T-helper 17 cell (primary cell): ENCODE measurements at places on chromosomes 2 and 18.
A peak's percentile ranks its signal among the peaks of the same experiment; 100 is the strongest.

DNA sequence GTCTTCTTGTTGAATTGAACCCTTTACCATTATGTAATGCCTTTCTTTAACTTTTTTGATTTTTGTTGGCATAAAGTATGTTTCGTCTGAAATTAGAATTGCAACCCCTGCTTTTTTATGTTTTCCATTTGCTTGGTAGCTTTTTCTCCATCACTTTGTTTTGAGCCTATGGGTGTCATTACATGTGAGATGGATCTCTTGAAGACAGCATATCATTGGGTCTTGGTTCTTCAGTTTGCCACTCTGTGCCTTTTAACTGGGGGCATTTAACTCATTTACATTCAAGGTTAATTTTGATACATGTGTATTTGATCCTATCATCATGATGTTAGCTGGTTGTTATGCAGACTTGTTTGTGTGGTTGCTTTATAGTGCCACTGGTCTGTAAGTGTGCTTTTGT is 489.4 kb upstream of the TNP1 start:
- DNase-seq, result no peak

GRCh38 chr18:44857744-44858491 is 177.2 kb downstream of the SETBP1 start:
- no peak for DNase-seq

DNA sequence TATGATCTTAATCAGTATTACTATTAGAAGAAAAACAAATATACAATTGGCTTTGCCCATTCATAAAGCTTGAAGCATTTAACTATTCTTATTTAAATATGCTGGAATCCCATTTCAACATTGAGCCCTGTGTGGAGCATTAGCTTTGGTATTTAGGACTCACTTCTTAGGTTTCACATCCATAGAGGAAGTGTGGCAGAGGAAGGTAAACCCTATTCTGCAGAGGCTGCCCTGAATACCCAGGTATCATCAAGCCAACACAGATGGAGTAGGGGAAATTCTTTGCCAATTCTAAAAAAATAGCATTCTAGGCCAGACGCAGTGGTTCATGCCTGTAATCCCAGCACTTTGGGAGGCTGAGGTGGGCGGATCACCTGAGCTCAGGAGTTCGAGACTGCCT is 361.5 kb downstream of the FIGN start:
- no peak for DNase-seq

DNA sequence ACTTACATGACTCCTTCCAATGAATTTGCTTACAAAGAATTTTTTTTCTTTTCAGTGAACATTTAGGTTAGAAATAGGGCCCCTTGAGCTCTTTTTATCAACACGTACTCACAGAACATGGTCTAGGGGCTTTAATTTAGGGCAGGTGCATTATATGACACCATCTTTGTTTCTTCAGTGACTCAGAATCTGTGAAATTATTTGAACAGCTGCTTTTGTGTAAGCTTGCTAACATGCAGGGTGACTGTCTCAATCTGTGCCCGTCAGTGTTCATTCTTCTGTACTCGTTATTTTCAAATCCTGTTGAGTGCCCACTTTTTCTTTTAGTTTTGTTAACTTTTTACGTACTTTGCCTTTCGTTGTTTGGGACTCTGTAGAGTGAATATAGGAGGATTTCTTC is 52.8 kb upstream of the CABYR start:
- no peak for DNase-seq

DNA sequence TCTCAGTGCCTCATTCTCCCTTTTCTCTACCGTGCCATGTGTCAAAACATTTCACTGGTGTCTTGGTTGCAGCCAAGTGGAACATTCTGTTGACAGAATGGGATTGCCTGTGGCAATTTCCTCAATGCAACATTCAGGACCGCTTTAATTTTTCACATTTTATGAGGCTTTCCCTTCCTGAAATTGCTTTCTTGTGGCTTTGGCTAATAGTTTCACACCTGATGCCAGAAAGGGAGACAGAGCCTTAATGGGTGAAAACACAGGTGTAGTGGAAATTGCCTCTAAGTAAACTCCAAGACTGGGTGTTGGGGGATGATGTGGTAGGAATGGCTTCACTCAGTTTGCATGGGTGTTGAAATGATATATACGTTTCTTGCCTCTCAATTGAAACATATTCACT is 278.3 kb downstream of the TSN start:
- no peak for DNase-seq

GRCh38 chr2:174874085-174874484 is 109.8 kb upstream of the CHRNA1 start:
- DNase-seq, result no peak

DNA sequence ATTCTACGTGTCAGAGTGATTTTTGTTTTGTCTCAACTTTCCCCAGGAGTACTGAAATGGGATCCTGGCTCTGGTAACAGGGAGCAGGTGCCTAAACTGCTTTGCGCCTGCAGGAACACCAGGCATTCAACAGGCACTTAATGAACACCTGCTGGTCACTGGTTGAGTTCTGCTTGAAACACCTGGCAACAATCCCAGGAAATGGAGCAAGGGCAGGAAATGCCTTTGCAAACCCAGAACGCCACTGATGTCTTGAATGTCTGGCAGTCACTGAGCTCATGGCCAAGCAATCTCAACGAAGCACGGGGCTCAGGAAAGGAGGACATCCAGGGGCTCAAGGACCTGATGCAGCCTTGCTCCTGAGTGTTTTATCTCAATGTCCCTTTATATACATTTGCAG is 360.0 kb upstream of the RAB6C start:
- DNase-seq, result no peak

DNA sequence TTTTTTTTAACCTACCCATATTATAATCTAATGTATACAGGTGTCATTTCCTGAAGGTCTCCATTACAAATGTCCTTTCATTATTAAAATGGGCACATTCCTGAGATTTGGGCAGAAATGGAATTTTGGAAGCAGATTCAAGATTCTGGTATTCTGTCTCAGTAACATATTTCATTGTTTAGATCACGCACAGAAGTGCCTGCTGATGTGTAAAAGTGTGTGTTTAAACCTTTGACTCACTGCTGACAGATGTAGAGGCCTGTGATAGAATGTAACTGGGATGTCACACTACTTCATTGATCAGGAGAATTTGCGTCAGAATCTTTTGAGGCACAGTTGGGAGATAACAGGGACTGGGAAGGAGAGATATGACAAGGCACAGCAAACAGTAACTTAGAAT is 276.8 kb upstream of the EPAS1 start:
- DNase-seq, result no peak

DNA sequence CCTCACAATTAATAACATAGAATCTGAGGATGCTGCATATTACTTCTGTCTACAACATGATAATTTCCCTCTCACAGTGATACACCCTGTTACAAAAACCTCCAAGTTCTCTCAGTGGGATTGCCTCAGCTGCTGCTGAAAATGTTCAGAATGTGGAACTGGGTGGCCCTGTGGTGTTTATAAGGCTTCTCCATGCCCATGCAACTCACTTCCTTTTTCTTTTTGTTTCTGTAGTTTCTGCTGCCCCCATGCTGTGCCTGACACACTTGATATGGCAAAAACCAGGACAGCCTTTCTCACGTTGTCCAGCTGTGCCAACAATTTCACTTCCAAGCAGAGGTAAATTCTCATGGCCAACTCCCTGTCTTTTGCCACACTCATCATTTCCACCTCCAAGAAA is 206.2 kb downstream of the RPIA start:
- DNase-seq, result no peak

DNA sequence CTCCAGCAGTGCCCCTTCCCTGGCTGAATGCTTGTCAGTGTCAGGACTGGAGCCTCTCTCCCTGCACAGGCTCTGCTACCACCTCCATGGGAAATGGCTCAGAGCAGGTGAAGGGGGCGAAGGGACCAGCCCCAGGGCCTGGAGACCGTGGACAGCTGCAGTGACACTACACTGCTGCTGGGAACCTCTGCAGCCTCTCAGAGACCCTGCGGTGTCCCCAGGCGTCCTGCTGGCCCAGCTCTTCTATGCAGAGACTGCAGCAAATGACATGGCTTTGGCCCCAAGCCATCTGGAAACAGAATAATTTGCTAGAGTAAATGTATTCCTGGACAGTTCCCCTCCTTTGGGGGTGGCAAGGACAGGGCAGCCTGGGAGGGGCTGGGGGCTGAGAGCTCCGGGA is 53.2 kb downstream of the CIB4 start:
- DNase-seq, result no peak

DNA sequence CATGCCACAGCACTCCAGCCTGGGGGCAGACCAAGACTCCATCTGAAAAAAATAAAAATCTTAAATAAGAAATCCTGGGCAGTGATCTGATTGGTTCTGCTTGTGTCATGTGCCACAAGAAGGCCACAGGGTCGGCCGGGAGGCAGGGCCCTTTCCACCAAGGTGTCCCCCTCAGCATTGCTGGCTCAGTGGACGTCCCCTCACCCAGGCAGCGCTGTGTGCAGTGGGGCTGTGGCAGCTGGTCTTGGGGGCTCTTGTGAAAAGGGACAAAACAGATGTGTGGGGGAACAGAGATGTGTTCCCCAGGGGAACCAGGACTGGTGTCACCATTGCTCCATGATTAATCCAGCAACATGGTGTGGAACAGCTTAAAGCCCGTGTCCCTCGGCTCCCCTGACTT is 60.5 kb downstream of the HS6ST1 start:
- no peak for DNase-seq

GRCh38 chr2:20614201-20615067 is 36.5 kb downstream of the HS1BP3 start:
- no peak for DNase-seq

- no peak for DNase-seq
Observed at GRCh38 chr2:218501665-218502064, 66.5 kb downstream of the USP37 start.

- no peak for DNase-seq
Observed at GRCh38 chr2:217393585-217394032, 533.7 kb upstream of the TNP1 start.

- no peak for DNase-seq
Observed at GRCh38 chr2:10924859-10925258, 13.1 kb downstream of the KCNF1 start.

GRCh38 chr2:70746094-70746974 is 21.7 kb downstream of the ADD2 start:
- no peak for DNase-seq

DNA sequence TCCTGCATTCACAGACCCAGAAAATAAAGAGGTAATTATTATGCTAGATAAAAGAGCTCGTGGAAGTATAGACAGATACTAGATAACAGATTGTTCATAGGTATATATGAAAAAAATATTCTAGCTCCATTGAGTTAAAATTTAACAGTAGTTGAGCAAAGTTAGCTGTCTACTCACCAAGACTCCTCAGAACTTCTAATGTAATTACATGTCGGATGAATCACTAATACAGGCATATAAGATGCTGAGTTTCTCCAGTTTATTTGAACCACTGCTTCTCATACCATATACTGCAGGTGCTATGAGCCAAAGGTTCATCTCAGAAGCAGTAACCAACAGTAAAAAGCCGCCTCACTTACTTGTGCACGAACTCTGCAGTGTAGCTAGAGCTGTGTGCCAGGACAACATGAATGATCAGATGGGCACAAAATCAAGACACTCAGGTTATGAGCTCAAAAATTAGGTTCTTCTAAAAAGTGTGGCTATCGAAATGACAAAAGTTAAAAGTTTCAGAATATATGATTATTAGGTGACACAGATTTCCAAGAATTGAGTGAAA is 373.4 kb downstream of the NCKAP5 start:
- no peak for DNase-seq

DNA sequence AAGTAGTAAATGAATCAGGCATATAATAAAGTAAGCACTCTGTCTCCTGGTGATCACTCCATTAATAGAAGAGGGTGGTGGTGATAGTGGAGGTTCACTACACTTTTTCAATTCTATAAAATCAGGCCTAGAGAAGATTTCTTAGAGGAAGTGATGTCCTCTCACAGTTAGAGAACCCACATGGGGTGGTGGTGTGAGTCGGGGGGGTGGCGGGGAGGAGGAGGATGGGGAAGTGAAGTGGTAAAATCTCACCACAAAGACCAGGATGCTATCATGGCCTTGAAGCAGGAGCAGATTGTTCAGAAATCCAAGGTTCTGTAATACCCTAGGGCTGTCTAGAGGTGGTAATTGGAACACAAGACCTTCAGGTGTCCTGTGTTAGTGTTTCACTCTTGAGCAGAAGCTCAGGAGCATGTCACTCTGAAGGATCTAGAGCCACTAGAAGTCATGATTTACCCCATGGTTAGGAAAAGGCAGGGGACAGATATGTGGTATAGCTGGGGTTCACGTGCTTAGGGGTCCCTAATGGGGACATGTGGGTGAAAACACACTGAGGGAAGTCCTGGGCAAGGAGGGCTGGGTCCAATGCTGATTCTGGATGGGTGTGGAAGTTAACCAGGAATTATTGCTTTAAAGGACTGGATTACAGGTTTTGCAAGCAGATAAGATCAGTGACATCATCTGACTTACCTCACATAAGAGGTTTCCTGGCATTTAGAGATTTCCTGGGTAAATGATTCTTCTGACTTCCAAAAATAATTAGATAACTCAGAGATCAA is 31.0 kb downstream of the RNF125 start:
- DNase-seq, result peak; percentile 18

- DNase-seq, result no peak
Observed at GRCh38 chr18:59514203-59514602, 155.1 kb upstream of the LMAN1 start.

DNA sequence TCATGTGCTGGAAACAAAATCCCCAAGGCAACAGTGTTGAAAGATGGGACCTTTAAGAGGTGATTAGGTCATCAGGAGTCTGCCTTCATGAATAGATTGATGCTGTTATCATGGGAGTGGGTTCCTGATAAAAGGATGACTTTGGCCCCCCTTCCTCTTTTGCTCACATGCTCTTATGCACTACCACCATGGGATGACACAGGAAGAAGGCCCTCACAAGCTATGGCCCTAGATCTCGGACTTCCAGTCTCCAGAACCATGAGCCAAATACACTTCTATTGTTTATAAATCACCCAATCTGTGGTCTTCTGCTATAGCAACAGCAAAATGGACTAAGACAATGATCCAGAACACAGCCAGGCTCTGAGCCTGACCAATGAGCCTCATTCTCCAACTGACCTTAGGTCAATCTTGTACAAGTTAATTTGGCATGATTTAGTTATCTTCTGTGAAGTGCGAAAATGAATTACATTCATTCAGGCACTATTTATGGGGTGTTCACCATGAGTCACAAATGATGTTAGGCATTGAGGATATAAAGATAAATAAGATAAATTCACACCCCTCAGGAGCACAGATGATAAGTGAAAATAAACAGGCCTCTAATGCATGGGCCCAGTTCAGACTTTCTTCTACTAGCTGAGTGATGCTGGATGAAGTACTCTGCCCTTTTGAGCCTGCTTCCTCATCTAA is 37.7 kb upstream of the NT5C1B start:
- no peak for DNase-seq

DNA sequence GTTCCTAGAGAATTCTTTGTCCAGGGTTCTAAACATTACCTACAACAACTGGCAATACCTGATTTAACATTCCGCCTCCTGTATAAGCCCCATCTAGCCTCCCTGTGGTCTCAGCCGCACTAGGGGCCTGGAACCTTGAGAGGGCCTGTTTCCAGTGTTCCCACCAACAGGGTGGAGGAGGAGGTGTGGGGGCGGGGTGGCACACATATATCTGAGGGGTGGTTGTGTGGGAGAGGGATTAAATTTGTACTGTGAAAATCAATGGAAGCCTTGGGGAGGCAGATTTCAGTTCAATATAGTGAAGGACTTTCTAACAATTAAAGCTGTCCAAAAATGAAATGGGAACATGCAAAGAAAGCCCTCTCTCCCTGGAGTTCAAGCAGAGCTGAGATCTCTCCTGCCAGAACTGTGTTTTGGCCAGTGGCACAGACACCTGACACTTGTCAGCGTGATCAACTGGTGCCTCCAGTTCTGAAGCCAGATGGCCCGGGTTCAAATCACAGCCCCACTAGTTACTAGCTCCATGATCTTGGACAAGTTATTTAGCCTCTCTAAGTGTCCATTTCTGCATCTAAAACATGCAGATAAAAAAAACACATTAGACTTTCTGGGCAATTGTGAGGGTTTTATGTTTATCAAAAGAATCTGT is 17.0 kb upstream of the FZD7 start:
- no peak for DNase-seq
